Thymus (tissue), 14 donors: ENCODE measurements at places on chromosomes 5 and 9.

DNA sequence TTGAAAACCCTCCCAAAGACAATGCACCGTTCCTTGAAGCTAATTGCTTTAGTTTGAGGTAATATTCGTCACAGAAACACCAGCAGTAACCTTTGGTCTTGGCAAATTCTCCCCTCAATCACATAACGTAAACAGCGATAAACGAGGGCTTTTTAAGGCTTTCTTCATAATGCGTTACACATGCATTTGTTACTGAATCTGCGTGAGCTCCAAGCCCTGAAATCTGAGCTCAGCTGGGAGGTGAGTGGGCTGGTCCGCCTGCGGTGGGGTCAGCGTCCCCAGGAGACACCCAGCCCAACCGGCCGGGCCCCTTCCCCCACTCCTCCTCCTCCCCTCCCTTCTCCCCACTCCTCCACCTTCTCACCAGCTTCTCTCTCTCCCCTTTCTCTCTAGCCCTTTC, 91.1 kb downstream of the BARX1 start:
- DNase-seq: no peak

DNA sequence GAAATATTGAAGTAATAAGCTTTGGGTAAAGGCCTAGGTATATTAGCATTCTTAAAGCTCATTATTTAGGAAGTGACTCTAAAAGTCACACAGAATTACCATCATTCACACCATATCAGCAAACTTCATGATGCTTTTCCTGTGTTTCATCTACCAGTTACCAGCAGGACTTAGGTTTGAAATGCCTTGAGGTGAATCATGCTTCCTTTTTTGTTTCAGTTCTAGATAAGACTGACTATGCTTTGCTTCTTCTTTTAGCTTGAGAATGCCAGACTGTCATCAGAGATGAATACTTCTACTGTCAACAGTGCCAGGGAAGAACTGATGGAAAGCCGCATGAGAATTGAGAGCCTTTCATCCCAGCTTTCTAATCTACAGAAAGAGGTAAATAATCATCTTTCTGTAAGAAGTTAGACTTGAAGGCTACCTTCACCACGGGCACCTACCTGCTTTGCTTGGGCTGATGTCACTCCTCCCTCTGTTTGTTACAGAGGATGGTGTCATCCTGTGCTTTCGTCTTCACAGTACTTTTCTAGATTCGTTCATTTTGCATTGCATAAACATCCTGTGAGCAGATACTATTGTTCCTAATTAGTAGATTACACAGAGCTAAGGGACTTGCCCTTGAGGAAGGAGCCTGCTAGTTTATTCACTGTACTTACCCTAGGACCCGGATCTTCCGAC, 34.7 kb downstream of the LMNB1 start:
- no peak for DNase-seq

DNA sequence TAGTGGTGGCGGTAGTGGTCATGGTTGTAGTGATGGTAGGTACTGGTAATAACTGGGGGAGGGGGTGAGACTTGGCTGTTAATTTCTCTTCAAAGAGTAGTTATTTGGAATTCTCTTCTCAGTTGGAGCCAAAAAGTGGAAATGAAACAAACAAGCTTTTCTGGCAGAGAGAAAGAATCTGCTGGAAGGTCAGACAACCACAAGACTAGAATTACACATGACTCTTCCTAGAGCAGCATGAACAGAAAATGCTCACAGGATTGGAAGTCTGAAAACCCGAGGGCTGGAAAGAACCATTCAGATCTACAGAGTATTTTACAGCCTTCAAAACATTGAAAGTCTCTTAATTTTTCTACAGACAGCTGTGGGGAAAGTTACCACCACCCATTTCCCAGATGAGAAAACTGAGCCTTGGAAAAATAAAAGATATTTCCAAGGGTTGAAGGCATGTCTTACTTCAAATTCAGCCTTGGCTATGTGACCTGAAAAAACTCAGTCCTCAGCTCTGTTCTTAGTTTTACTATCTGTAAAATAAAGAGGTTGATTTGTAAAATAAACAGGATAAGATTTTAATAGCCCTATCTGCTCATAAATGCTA, 42.9 kb upstream of the TRIM32 start:
- no peak for DNase-seq

- DNase-seq: no peak
Observed at GRCh38 chr5:51181208-51181894, 201.9 kb upstream of the ISL1 start.

DNA sequence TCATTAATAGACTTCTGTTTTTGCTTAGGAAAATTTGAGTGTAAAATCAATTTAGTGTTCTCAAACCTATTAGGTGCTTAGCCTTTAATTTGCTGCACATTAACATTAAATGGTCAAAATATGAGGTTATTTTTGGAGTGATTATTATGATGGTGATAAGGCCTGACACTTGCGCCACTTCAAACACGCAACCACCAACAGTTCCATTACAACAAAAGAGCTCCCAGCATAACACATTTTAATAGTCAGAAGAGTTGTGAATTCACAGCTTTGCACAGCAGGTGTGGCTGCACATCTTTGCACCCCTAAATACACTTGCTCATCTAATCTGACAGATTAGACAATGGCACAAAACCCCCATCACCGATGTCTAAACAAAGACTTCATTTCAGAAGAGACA, 940.7 kb downstream of the NR2F1-AS1 start:
- no peak for DNase-seq

DNA sequence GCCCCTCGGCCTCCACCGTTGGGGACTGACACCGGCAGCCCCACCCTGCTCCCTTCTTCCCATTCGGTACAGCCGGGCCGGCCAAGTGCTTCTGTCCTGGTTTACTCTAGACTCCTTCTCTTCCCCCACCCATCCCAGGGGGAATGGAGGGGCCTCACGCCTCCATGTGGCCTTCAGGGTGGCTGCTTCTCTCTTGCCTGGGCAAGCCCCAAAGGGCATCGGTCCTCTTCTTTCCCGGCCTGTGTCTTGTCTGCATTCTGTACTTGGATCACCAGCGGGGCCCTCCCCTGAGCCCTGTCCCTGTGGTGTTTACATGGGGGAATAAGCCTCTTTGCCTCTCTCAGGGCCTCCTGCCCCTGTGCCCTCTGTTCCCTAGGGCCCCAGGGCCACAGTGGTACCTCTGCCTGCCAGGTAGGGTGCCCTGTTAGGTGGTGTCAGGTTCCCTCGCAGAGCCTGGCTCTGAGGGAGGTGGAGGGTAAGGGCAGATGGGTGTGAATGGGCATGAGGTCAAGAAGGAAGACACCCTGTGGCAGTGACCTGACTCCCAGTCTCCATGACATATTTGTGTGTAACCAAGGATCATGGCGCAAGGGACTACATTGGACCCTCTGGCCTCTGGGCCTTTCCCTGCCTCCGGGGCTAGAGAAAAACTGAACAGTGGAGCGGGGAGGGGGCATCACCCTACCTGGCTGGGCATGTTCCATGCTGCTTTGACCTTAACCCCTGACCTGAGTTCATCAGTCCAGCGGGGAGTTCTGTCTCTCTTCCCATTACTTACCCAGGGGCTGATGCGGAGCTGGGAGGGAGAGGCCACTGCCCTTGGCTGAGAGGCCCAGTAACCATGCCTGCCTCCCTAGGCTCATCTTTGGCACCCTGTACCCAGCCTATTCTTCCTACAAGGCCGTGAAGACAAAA, 1.6 kb downstream of the REEP2 start:
- DNase-seq: no peak

- no peak for DNase-seq
Observed at GRCh38 chr5:114450437-114450836, 88.6 kb downstream of the KCNN2 start.

GRCh38 chr5:98463676-98464075, 309.8 kb upstream of the RGMB start:
- no peak for DNase-seq

DNA sequence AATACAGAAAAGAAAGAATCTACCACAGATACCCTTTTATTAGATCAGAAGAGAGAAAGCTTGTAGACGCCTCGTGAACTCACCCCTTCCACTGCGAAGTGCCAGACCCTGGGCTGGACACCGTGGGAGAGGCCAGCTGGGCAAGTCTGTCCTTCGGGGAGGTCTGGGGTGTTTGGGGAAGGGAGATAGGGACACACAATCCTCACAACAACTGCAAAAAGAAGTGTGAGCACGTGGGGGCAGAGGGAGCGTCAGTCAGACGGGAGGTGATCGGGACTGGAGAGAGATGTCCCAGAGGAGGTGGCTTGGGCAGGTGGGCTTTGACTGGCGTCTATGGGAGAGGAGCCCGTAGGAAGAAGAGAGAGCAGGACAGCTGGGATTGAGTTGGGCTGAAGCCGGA, 27.3 kb upstream of the GRHPR start:
- no peak for DNase-seq

GRCh38 chr5:154465169-154465568, 12.9 kb downstream of the HAND1 start:
- DNase-seq: no peak

GRCh38 chr9:124293718-124294506, 36.2 kb downstream of the NEK6 start:
- DNase-seq: peak; percentile 41

DNA sequence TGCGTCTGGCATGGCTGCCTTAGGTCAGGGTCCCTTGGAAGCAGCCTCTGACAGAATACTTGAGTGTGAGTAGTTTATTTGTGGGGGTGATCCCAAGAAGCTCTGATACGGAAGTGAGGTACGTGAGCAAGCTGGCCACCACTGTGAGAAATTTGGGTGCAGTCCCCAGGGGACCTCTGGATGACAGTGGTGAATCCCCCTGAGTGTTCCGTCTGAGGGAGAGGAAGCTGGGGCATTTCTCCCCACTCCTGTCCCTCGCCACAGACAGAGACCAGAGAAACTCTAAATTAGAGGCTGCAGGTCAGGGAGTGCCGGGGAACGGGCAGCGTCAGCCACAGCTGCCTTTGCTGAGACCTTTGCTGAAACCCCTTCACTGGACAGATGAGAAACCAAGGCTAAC, 155.9 kb upstream of the COL5A1 start:
- DNase-seq: no peak

DNA sequence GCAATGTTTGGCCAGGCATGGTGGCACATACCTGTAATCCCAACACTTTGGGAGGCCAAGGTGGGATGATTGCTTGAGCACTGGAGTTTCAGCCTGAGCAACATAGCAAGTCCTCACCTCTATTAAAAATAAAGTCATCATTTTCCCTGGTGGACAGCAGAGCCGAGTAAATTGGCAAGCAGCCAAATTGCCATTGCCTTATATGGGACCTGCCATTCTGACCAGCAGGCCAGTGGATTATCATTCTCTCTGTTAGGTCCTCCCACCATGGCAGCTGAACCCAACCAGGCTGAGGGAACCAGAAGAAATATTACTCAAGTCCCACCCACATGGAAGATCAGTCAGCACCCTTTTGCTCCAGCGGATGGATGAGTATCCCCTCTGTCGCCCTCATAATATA, 1829.9 kb downstream of the EFNA5 start:
- no peak for DNase-seq

GRCh38 chr5:168583742-168584482, 4.7 kb upstream of the PANK3 start:
- DNase-seq: no peak

GRCh38 chr5:135719428-135720063, 114.9 kb upstream of the SLC25A48 start:
- DNase-seq: no peak

GRCh38 chr5:149061341-149061740, 1.5 kb downstream of the SH3TC2 start:
- no peak for DNase-seq

DNA sequence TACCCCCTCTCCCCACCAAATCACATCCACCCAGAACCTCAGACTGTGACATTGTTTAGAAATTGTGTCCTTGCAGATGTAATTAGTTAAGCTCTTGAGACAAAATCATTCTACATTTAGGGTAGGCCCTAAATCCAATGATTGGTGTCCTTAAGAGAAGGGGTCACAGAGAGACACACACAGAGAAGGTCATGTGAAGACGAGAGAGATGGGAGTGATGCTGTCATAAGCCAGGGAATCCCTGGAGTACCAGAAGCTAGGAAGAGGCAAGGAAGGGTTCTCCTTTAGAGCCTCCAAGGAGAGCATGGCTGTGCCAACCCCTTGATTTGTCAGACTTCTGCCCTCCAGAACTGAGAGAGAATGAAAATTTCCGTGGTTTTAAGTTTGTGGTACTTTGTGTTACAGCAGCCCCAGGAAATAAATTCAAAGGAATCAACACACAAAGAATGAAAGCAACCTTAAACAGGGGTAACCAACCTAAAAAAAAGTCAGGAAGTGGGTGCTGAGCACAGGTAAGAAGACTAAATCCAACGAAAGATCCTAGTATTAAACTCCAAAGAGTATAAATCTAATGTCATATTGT, 33.6 kb downstream of the TIMD4 start:
- peak; percentile 28 for DNase-seq

DNA sequence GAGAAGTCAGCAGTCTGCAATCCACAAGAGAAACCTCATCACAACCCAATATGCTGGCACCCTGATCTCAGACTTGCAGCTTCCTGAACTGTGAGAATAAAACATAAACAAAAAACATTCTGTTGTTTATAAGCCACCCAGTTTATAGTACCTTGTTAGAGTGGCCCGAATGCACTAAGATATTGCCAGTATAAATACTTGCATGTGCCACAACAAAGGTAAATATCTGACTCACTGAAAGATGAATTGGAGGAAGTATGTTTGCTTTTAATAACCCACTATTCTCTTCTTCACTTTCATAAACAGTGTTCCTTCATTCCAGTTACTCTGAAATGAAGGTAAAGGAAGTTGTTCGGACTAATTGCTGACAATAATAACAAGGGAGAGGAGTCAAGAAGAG, 1163.4 kb upstream of the CDH6 start:
- no peak for DNase-seq

DNA sequence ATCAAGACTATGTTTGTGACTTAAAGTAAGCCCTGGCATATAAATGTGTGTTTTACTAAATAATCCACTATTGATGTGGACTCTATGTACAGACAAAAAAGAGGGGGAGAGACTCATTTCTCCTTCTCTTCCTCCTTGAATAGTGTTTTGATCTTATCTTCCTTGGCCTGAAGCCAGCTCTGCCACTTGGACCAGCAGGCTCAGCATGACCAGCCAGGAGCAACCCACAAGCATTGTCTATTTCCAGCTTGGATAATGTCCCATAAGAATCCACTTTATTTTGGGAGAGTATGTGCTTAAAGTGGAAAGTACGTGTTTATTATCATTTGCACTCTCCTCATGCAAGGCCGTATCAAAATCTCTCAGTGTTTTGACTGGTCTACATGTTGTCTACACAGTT, 23.8 kb upstream of the SLC46A2 start:
- no peak for DNase-seq

- no peak for DNase-seq
Observed at GRCh38 chr9:134516464-134516863, 125.1 kb upstream of the COL5A1 start.

- DNase-seq: peak; percentile 21
Observed at GRCh38 chr5:168114444-168115017, 176.9 kb upstream of the WWC1 start.
